Panc1 (cell line): ENCODE measurements at places on chromosomes 7 and 10. TPM values are rescaled to one million over a fixed set of nuclear protein-coding genes. Genes with fewer than 3 reads are reported as not detected.

GRCh38 chr7:41256186-41256945 is 446.5 kb downstream of the INHBA start:
- DNase-seq: no peak

DNA sequence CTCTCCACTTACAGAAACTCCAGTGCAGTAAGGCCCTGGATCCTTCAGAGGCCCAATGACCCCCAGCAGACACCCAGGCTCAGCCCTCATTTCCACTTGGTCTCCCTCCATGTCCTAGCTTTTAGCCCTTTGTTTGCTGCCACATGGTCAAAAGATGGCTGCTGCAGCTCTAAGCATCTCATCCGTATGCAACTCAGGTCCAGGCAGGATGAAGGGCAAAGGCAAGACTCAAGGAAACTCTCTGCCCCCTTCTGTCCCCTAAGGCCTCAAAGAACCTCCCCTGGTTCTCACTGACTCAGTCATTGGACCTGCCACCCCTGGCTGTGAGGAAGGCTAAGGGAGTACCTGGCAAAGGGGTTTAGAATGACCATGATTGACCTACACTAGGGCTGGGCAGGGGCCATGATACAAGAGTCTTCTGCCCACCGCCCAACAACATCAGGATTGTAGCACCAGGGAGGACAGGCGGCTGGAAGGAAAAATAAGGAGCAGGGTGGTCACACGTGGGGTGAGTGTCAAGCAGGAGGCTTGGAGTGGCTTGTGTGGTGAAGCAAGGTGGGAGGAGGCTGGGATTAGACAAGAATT is 303.8 kb upstream of the ZMIZ1 start:
- DNase-seq: no peak

- DNase-seq: no peak
These were observed 233.0 kb downstream of the CACNA2D1 start for GRCh38 chr7:82210416-82211184.

GRCh38 chr7:40983111-40983510 is 719.8 kb downstream of the INHBA start:
- DNase-seq: no peak

DNA sequence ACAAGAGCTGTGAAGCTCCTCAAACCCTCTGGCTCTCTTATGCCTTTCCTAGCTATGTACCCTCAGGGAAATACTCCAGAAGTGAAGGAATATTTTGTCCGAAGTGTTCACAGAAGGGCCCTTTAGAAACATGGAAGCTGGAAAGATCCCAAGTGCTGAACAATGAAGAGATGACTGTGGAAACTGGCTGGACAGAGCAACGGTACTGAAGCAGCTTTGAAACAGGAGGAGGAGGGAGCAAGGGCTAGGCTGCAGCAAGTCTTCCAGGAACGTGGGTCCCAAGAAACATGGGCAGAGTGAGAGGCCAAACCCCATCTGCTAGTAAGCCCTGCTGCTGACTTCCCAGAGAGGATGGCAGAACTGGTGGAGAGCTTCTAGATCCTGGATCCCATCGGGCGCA is 3.0 kb upstream of the PSAP start:
- DNase-seq: no peak

GRCh38 chr10:86730227-86730626 is 26.2 kb upstream of the BMPR1A start:
- DNase-seq: no peak

- DNase-seq: no peak
These were observed 83.1 kb upstream of the MINDY3 start for GRCh38 chr10:15943426-15943825.

GRCh38 chr10:23046027-23046426 is 49.4 kb upstream of the MSRB2 start:
- DNase-seq: no peak

- no peak for DNase-seq
These were observed 114.5 kb downstream of the MARCHF5 start for GRCh38 chr10:92405419-92405924.

GRCh38 chr10:91022390-91022789 is 101.5 kb upstream of the ANKRD1 start:
- no peak for DNase-seq

GRCh38 chr10:29106287-29106686 is 182.6 kb upstream of the LYZL1 start:
- DNase-seq: no peak

GRCh38 chr7:26166684-26167266 is 14.8 kb downstream of the NFE2L3 start:
- no peak for DNase-seq

- no peak for DNase-seq
These were observed 68.9 kb upstream of the CARD11 start for GRCh38 chr7:3112479-3113134.

DNA sequence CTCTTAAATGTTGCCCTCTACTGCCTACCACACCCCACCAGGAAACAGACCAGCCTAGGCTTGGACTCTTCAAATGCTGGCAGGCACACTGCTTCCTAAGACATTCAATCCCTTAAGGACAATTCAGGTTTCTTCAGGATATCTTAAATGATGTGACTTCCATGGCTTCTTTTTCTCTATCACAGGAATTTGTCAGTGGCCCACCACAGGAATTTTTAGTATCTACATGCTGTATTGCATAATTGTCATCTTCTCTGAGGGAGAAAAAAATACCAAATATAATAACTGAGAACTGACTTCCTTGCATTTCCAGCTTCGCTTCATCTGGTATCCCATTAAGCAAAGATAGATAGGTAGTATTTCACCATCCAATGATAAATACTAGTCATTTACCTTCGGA is 129.3 kb downstream of the WNT2 start:
- DNase-seq: no peak

DNA sequence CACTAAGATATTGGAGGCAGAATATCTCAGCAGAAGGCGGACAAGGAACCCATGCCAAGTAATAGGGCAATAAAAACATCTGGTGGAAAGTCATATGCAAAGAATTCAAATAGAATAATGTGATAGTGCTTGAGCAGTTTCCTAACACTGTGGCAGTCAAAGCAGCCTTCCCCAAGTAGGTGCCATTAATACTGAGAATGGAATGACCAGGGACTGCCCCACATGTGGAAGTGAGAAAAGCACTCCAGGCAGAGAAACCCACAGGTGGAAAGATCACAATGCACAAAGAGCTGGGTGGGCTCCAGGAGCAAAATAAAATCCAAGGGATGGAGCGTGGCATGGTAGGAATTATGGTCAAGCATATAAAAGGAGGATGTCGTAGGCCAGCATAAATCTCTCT is 64.4 kb upstream of the NME8 start:
- DNase-seq: no peak

- DNase-seq: no peak
These were observed 67.5 kb upstream of the LRRC17 start for GRCh38 chr7:102845346-102845745.

- no peak for DNase-seq
These were observed 523.0 kb upstream of the ANKRD30A start for GRCh38 chr10:36602374-36602773.

DNA sequence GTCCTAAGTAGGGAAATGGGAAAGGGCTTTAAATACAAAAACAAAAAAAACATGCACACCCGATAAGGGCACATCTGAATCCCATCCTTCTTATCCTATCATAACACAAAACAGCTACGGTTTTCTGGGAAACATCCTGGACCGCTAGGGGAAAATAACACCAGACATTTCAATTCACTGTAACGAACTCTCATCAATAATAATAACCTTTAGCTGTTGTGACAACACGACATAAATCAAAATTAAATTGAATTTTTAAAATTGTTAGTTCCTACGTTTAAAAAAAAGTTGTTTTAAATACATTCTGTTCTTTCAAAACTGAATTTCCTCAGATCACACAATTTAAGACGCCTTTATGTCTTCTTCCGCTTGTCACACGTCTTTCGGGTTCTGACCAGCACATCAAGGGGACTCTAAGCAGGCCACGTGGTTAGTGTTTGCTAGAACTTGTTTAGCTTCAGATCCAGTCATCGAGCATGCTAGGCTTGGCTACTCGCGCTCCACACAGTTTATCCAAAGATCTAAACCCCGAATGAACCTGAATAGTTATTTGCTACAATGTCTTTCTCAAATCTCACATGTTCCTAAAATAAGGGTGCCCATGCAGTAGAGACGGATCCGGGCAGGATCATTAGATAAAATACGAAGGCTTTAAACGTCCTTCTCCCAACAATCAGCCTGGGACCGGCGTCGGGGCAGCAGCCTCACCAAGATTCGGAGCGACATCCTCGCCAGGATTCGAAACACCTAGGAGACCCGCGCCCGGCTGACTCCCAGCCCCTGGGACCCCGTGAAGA is 839 bp downstream of the IKZF5 start:
- DNase-seq: peak; percentile 32

DNA sequence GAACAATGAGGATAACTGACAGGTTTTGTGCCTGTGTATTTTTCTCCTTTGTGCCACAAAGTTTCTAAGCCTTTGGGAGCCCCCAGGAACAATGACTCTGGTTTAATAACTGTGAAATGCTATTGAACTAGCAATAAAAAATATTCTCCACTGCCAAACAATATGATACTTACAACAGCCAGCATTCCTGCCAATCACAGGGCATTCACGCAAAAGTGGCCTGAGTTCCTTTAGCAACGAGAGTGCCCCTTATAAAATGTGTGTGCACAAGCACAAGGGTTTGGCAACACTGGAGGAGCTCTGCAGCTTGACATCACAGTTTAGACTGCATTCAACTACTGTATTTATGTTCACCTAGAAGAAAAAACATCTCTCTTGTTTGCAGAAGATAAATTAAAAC is 412.9 kb upstream of the NFE2L3 start:
- no peak for DNase-seq

- DNase-seq: no peak
These were observed 100.4 kb upstream of the SEMA3D start for GRCh38 chr7:85287106-85287825.

- no peak for DNase-seq
These were observed 140.2 kb downstream of the AUTS2 start for GRCh38 chr7:69738396-69738951.

- DNase-seq: no peak
These were observed 471.9 kb upstream of the CELF2 start for GRCh38 chr10:10545771-10546170.

DNA sequence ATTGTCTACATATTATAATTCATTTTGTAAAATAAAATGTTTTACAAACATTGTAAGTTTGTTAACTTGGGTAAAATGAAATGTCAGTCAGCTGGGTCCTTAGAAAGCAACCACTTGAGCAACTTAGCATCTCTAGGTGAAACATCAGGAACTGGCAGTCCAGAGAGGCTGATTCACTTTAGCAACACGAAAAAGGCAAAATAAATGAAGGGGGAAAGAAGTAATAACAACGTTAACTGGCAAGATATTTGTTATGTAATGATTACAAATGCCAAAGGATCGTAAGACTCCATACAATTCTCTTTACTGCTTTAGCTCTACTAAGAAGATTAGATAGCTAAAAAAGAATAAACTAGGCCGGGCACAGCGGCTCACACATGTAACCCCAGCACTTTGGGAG is 5.0 kb downstream of the PDZD8 start:
- no peak for DNase-seq

GRCh38 chr7:133563251-133563650 is 310.4 kb downstream of the EXOC4 start:
- no peak for DNase-seq

- DNase-seq: no peak
These were observed 263.6 kb upstream of the ZMIZ1 start for GRCh38 chr10:78805176-78805575.

DNA sequence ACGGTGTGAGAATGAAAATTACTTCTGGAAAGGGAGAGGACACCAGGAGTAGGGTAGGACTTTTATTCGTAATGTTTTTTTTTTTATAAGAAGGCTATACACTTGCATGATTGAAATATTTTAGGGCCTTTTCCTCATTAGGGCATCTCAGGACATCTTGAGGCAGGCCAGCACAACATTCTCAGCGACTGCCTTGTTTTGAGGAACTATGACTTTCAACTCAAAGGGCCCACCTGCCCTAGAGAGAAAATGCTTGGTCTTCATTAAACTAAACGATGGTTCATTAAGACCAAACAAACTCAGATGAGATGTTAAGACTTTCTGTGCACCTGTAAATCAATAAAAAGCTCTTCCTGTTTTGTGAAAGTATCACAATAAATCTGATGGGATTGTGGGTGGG is 11.3 kb downstream of the NOD1 start:
- no peak for DNase-seq

DNA sequence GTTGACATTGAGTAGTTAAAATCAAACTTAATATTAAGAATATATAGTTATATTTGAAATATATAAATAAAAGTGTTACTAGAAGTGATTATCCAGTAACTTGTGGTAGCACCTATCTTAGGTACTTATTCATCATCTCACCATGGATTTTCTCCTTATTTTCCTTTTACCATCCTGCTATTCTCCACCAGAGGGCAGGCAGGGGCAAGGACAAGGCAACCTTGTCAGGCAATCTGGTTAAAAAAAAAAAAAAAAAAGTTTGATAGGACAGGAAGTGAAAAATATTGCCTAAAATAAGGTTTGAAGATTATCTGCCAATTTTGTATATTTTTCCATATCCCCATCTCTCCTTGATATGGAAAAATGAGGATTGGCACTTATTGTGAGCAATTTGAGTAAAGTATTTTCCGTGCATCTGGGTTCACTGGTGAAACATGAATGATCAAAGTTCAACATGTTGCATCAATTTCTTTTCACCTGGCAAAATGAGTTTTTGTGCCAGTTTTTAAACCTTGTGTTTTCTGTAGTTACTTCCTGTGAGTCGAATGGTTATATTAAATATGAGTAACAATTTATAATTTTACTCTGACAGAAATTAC is 256.7 kb downstream of the AGMO start:
- DNase-seq: peak; percentile 12

Gene CRHR2
- not detected for total RNA-seq

Gene CYP3A5
- total RNA-seq: 0.31 TPM

Gene STK32C
- 53.7 TPM for total RNA-seq

Gene STRIP2
- 5.1 TPM for total RNA-seq

Gene NRAP
- total RNA-seq: not detected

Gene DGKI
- not detected for total RNA-seq

Gene INMT
- 0.13 TPM for total RNA-seq

Gene TWIST1
- not detected for total RNA-seq

Gene COMMD3
- 35.6 TPM for total RNA-seq

Gene CPEB3
- total RNA-seq: 2.4 TPM

Gene STAMBPL1
- total RNA-seq: 25.2 TPM

Gene ADAM22
- total RNA-seq: 4.2 TPM

Gene CDH23
- total RNA-seq: 2.7 TPM

Gene MARCHF5
- total RNA-seq: 66.2 TPM

Gene TNS3
- 533 TPM for total RNA-seq

Gene CALHM3
- total RNA-seq: not detected
